ENCODE measurements at places on chromosomes 2 and 18.

- no peak for DNase-seq
These were observed 129.1 kb downstream of the PIEZO2 start for GRCh38 chr18:11020161-11020853.

GRCh38 chr2:238528953-238529781 is 102.4 kb downstream of the ASB1 start:
- no peak for DNase-seq

GRCh38 chr2:101496279-101496678 is 21.4 kb upstream of the RFX8 start:
- DNase-seq, result no peak

GRCh38 chr18:10023853-10024570 is 110.2 kb downstream of the VAPA start:
- DNase-seq, result no peak

GRCh38 chr2:101882769-101883307 is 108.9 kb upstream of the IL1R2 start:
- DNase-seq, result no peak

- no peak for DNase-seq
These were observed 41.0 kb downstream of the PTGR3 start for GRCh38 chr18:75167759-75168618.
